Activated T-helper 1 cell treated with Interleukin-2 at 50 U/mL for 16 hours (primary cell): ENCODE measurements at places on chromosomes 12 and 14.

DNA sequence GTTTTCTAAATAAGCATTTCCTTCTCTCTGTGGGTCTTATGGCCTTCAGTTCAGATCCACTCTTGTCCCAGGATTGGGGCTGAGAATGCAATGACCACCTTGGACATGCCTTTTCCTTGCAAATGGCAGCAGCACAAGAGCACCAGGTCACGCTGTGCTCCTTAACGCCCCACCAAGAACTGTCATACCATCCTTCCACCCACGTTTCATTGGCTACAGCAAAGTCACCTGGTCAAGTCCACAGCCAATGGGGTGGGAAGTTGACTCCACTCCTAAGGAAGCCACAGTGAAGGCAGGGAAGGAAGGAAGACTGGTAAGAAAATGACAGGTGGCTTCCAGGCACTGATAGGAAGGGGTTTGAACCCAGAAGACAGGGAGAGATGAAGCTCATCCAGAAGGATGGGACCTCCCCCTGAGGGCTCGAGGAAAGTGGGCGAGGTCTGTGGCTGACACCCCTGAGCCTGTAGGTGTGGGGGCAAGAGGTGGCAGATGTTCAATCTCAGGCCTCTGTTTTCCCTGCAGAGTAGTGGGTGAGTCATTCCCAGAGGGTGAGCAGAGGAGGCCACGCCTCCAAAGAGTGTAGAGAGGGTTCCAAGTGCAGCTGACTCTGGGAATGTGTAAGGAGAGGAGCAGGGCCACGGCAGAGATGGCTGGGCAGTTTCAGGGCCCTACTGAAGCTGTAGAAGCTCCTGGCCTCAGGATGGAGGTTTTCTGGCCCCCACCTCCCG is 113.5 kb upstream of the VRK1 start:
- DNase-seq, result no peak

- no peak for DNase-seq
Measured at GRCh38 chr12:98464190-98464589, 51.2 kb upstream of the TMPO start.

DNA sequence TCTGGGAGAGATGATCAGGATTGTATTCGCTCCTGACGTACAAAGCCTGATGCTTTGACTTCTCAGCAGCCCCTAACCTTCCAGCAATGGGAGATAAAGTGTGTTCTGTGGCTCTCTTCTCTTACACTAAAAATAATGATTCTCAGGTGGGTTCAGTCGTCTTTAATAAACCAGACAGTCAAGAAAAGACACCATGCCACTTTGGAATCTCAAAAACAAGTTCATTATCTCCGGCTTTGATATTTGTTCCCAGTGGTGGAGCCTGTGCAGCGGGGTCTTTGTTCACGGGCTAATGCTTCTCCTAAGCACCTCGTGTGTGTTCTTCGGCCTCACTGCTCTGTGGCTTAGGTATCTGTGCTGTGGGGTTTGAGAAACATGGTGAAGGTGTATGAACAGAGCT is 1.6 kb downstream of the ACVR1B start:
- DNase-seq, result no peak

GRCh38 chr12:94141004-94141764 is 7.2 kb upstream of the PLXNC1 start:
- DNase-seq, result no peak

DNA sequence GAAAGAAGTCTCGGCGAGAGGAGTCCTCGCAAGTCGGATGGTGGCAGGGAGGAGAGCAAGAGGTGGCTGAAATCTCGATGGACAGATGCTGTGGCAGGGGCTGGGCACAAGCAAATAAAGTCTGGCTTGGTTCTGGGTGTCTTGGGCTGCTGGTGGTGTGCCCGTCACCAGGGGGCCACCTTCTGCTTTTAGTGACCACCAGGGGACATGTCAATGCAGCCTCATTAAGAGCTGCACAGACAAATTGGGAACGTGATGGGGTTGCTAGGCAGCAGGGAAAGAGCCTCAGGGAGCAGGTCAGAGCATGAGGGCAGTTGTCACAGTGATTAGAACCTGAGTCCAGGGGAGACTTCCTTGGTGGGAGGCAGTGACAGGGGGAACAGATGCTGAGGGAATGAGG is 44.0 kb downstream of the LRRC74A start:
- DNase-seq, result no peak

GRCh38 chr12:25689996-25690501 is 137.0 kb upstream of the LMNTD1 start:
- no peak for DNase-seq

GRCh38 chr14:61476105-61476753 is 154.8 kb downstream of the PRKCH start:
- no peak for DNase-seq

DNA sequence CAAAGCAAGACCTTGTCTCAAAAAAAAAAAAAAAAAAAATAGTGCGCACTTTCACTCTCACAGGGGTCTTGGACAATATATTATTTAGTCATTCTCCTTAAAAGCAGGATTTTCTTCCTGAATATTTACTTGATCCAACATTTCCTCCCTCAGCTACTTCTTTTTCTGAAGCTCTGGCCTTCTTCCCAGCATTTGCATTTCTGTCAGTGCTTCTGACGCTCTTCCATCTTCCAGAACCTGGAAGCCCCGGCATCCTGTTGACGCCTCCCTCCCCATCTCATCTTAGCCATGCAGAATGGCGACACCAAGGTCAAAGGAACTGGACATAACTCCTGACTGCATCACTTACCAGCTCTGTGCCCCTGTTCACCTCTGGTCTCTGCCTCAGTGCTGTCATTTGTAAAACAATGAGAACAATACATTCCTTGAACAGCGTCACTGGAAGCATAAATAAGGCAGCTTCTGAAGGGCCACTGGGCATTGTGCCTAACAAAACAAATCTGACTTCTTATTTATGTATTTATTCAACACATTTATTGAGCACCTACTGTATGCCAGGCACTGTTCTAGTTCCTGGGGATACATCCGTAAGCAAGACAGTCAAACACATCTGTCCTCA is 90.9 kb upstream of the MDM1 start:
- DNase-seq, result no peak

GRCh38 chr14:83994020-83994419 is 1535.9 kb upstream of the FLRT2 start:
- no peak for DNase-seq

GRCh38 chr12:9103050-9103849 is 12.5 kb downstream of the A2M start:
- no peak for DNase-seq

- DNase-seq, result no peak
Measured at GRCh38 chr12:98719515-98720504, 74.7 kb downstream of the APAF1 start.
